ENCODE measurements at places on chromosomes 13 and 19.

- H3K27ac ChIP-seq = peak overlapping the region; percentile 89
- peaks cover 3% of the 10 kb centered on the region for H3K27me3 ChIP-seq
- peak overlapping the region; percentile 95 for H3K4me3 ChIP-seq
- no peaks in the 10 kb centered on the region for H3K36me3 ChIP-seq
- peak; percentile 80 for DNase-seq
These were observed 9.3 kb downstream of the PLEKHA4 start for GRCh38 chr19:48858984-48859710.

- no peak overlapping the region for H3K4me3 ChIP-seq
- DNase-seq = no peak
These were observed 265.1 kb upstream of the EDNRB start for GRCh38 chr13:78183732-78184131.

DNA sequence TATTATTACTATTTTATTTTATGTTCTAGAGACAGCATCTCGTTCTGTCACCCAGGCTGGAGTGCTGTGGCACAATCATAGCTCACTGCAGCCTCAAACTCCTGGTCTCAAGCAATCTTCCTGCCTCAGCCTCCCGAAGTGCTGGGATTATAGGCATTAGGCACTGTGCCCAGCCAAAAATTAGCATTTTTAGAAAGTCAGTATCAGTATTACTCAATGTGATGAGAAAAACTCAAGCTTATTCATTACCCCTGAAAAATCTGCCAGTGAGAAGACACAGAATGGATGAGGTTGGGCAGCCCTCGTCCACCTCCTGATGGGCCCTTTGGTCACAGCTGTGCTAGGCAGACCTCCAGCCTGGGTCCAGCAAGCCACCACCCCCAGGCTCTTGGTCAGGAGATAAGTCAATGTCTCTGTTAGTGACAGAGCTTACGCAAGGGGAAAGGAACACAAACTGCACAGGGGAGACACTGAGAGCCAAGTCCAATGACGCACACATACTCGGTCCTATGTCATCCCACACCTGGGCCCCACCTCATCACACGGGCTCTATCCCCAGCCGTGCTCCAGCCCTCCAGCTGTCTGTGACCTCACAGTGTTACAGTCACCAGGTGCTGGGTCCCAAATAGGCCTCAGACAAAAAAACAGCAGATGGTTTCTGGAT, 19.8 kb downstream of the PEPD start:
- no peaks in the 10 kb centered on the region for H3K27me3 ChIP-seq
- H3K4me1 ChIP-seq = peaks cover 2% of the 10 kb centered on the region
- peaks cover 2% of the 10 kb centered on the region for H3K36me3 ChIP-seq
- DNase-seq = no peak
- no peak overlapping the region for H3K27ac ChIP-seq

- no peaks in the 10 kb centered on the region for H3K27me3 ChIP-seq
- no peak overlapping the region for H3K4me3 ChIP-seq
- H3K36me3 ChIP-seq = no peaks in the 10 kb centered on the region
- no peak for DNase-seq
- H3K27ac ChIP-seq = no peak overlapping the region
These were observed 469.5 kb upstream of the TSHZ3 start for GRCh38 chr19:31818798-31819105.

GRCh38 chr19:7865262-7865911, 8.8 kb downstream of the PRR36 start:
- peaks cover 14% of the 10 kb centered on the region for H3K4me1 ChIP-seq
- H3K27ac ChIP-seq = no peak overlapping the region
- peaks cover 30% of the 10 kb centered on the region for H3K27me3 ChIP-seq
- H3K4me3 ChIP-seq = peak overlapping the region; percentile 0
- no peaks in the 10 kb centered on the region for H3K36me3 ChIP-seq

- no peak overlapping the region for H3K27ac ChIP-seq
- peaks cover 4% of the 10 kb centered on the region for H3K27me3 ChIP-seq
- DNase-seq = no peak
- H3K4me1 ChIP-seq = no peaks in the 10 kb centered on the region
- no peak overlapping the region for H3K4me3 ChIP-seq
These were observed 193.8 kb downstream of the URI1 start for GRCh38 chr19:30135797-30136196.

GRCh38 chr13:51041126-51041525, 69.9 kb downstream of the C13orf42 start:
- no peaks in the 10 kb centered on the region for H3K36me3 ChIP-seq
- no peak for DNase-seq
- peaks cover 9% of the 10 kb centered on the region for H3K27me3 ChIP-seq
- no peak overlapping the region for H3K27ac ChIP-seq
- H3K4me3 ChIP-seq = no peak overlapping the region

DNA sequence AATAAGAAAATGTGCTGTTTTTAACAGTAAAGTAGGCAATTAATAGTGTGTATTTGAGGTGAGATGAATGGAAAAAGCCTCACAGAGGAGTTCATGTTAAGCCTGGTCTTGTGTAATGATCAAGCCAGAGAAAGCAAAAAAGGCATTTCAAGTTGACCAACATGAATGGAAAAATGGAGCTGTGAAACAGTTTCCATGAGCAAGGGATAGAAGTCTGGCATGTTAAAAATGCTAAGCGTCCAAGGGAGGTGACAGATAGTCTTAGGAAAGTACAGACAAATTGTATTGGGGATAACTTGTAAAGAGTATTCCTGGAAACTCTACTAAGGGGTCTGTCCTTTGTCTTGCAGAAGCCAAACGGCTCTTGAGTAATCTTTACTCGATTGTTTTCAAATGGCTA, 506.8 kb upstream of the ATXN8OS start:
- no peak overlapping the region for H3K4me3 ChIP-seq
- no peaks in the 10 kb centered on the region for H3K4me1 ChIP-seq
- no peaks in the 10 kb centered on the region for H3K36me3 ChIP-seq
- H3K27ac ChIP-seq = no peak overlapping the region
- H3K27me3 ChIP-seq = no peaks in the 10 kb centered on the region

GRCh38 chr13:51938454-51938853, 72.8 kb downstream of the ATP7B start:
- H3K4me3 ChIP-seq = no peak overlapping the region

- H3K4me3 ChIP-seq = no peak overlapping the region
- peaks cover 8% of the 10 kb centered on the region for H3K36me3 ChIP-seq
- H3K27ac ChIP-seq = no peak overlapping the region
- H3K4me1 ChIP-seq = peaks cover 7% of the 10 kb centered on the region
- H3K27me3 ChIP-seq = peaks cover 3% of the 10 kb centered on the region
These were observed 254.6 kb downstream of the COG6 start for GRCh38 chr13:39910041-39910440.

DNA sequence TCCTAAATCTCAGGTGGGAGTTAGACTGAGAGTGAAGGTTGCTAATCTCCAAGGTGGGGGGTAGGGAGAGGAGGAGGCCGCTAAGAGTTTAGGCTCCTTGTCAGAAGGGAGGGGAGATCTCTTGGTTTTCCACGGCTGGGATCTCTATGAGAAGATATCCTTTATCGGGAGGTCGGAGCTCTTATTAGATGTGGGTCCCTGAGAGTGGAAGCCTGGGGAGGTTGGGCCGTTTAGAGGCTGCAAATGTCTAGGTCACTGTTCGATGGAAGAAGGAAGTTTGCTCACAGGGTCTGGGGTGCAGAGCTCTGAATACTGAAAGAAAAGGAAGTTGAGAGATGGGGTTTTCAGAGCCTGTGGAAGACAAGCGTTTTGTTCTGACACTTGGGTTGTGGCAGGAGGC, 3.8 kb downstream of the MYADM start:
- peaks cover 44% of the 10 kb centered on the region for H3K4me1 ChIP-seq
- H3K4me3 ChIP-seq = peak overlapping the region; percentile 75
- H3K27me3 ChIP-seq = no peaks in the 10 kb centered on the region
- H3K36me3 ChIP-seq = peaks cover 29% of the 10 kb centered on the region
- H3K27ac ChIP-seq = peak overlapping the region; percentile 85

Measured in activated naive CD8-positive, alpha-beta T cell treated with anti-CD3 and anti-CD28 coated beads, Interleukin-2, amount 10 ng/mL, durations not matched to agents 7 days and 5 days (primary cell).